Ovary (tissue), 10 donors: ENCODE measurements at places on chromosomes 2 and 18. TPM values are rescaled to one million over a fixed set of nuclear protein-coding genes. Genes with fewer than 3 reads are reported as not detected.

DNA sequence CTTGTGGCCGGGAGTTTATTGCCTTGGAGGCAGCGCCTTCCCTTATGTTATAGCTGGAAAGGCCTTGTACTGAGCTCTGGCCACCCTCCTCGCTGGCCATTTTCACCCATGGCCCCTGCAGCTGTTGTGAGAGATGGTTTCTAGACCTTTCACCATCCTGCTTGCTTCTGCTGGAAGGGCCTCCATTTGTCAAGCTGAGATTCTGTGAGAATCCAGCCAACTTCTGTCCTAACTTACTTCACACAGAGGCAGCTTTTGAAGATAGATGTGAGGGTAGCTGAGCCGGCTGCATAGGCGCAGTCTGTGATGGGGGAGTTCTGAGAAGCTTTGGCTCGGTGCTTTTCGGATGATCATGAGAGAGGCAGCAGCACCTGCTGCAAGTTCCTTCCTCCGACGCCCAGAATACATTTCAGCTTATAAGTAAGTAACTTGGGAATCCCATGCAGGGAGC is 8.7 kb downstream of the CTIF start:
- no peaks in the 10 kb centered on the region for H3K27me3 ChIP-seq
- H3K4me3 ChIP-seq, result no peak overlapping the region
- H3K27ac ChIP-seq, result no peak overlapping the region
- DNase-seq, result no peak
- peaks cover 34% of the 10 kb centered on the region for H3K4me1 ChIP-seq
- H3K36me3 ChIP-seq, result no peaks in the 10 kb centered on the region

GRCh38 chr18:46546111-46546640 is 110.8 kb downstream of the LOXHD1 start:
- H3K27ac ChIP-seq, result no peak overlapping the region
- no peaks in the 10 kb centered on the region for H3K27me3 ChIP-seq
- H3K4me3 ChIP-seq, result no peak overlapping the region
- no peak for DNase-seq
- no peaks in the 10 kb centered on the region for H3K4me1 ChIP-seq
- H3K36me3 ChIP-seq, result no peaks in the 10 kb centered on the region

DNA sequence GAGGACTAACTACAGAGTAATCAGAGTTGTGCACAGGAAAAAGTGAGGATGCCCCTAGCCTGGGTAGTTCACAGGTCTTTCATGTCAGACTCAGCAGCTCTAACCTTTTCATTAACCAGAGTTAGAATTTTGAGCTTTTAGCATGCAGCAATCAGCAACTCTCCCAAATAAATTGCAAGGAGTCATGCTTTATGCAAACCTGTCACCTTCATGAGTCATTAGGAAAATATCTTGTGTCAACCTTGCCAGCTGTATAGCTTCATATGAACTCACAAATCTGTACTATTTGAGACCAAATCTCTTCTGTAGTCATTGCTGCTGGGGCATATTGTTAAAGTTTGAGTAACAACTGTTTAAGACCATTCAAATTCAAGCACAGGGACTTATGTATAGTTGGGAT is 382.3 kb upstream of the NT5C1B start:
- DNase-seq, result no peak
- H3K4me3 ChIP-seq, result no peak overlapping the region
- no peaks in the 10 kb centered on the region for H3K27me3 ChIP-seq
- H3K36me3 ChIP-seq, result no peaks in the 10 kb centered on the region

DNA sequence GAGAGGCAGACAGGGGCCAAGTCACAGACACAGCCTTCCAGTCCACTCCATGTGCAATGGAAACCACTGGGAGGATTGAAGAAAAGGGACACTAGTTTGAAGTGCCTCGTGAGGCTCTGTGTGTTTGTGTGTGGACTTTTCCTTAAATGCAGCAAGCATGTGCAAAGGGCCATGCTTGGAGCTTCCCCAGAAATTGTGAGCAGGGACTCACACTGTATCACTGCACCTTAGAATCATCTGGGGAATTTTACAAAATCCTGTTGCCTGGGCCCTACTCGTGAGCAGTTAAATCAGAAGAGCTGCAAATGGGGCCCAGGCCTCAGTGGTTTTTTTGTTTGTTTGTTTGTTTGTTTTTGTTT is 137.8 kb downstream of the TRIM43 start:
- no peaks in the 10 kb centered on the region for H3K27me3 ChIP-seq
- no peak for DNase-seq
- H3K36me3 ChIP-seq, result no peaks in the 10 kb centered on the region

GRCh38 chr2:238717084-238717483 is 130.8 kb upstream of the TWIST2 start:
- DNase-seq, result no peak
- H3K27me3 ChIP-seq, result no peaks in the 10 kb centered on the region
- H3K4me3 ChIP-seq, result no peak overlapping the region
- H3K36me3 ChIP-seq, result no peaks in the 10 kb centered on the region

- DNase-seq, result no peak
- no peaks in the 10 kb centered on the region for H3K27me3 ChIP-seq
- no peak overlapping the region for H3K27ac ChIP-seq
- H3K4me1 ChIP-seq, result no peaks in the 10 kb centered on the region
- no peak overlapping the region for H3K4me3 ChIP-seq
Observed at GRCh38 chr2:217444932-217445331, 557.9 kb downstream of the TNS1 start.

DNA sequence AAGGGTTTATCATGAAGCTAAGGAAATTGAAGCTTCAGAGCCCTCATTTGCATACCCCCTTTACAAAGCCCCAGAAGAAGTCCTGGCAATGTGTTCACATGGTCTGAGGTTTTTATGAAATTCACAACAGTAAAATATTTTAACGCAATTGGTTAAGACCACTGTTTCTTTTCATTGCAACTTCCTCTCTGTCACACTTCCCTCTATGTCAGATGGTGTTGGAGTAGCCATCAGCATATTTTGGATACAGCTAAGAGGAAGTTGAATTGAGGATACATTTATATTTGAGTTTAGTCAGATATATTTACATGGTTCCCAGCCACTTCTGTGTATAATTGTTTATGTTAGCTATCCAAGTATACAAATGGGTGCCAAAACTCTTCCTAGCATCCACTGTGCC is 170.0 kb downstream of the TXNL1 start:
- H3K4me3 ChIP-seq, result no peak overlapping the region
- no peaks in the 10 kb centered on the region for H3K27me3 ChIP-seq
- H3K27ac ChIP-seq, result no peak overlapping the region
- peaks cover 6% of the 10 kb centered on the region for H3K4me1 ChIP-seq
- DNase-seq, result no peak

The CYP26B1 gene
- total RNA-seq, result 2.5 TPM

DNA sequence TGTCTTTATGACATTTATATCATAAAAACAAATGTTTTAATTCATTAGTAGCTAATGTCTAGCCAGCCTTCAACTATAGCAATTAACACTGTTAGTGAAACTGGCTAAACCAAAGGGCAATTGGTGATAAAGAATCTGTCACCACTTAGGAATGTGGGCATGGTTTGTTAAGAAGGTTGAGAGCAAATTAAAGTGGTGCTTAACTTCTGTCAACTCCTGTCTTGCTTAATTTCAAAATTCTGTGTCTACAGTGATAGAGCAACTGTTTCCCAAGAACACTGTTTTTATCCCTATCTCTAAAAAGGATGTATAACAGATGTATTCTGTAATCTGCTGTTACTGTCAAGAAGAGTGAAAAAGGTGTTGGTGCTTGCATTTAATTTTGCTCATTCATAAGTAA is 36.5 kb downstream of the CFAP36 start:
- no peaks in the 10 kb centered on the region for H3K36me3 ChIP-seq
- no peak overlapping the region for H3K4me3 ChIP-seq
- no peak overlapping the region for H3K27ac ChIP-seq
- H3K4me1 ChIP-seq, result peaks cover 2% of the 10 kb centered on the region
- no peak for DNase-seq

GRCh38 chr2:32498306-32498705 is 129.5 kb upstream of the TTC27 start:
- no peaks in the 10 kb centered on the region for H3K4me1 ChIP-seq
- no peaks in the 10 kb centered on the region for H3K27me3 ChIP-seq
- no peak for DNase-seq

- peaks cover 3% of the 10 kb centered on the region for H3K4me1 ChIP-seq
- no peaks in the 10 kb centered on the region for H3K36me3 ChIP-seq
- DNase-seq, result no peak
Observed at GRCh38 chr2:42809131-42809818, 16.9 kb upstream of the HAAO start.

GRCh38 chr2:180553094-180553715 is 427.2 kb upstream of the UBE2E3 start:
- no peak overlapping the region for H3K4me3 ChIP-seq
- no peaks in the 10 kb centered on the region for H3K4me1 ChIP-seq
- no peaks in the 10 kb centered on the region for H3K27me3 ChIP-seq
- no peaks in the 10 kb centered on the region for H3K36me3 ChIP-seq
- H3K27ac ChIP-seq, result no peak overlapping the region
- no peak for DNase-seq

DNA sequence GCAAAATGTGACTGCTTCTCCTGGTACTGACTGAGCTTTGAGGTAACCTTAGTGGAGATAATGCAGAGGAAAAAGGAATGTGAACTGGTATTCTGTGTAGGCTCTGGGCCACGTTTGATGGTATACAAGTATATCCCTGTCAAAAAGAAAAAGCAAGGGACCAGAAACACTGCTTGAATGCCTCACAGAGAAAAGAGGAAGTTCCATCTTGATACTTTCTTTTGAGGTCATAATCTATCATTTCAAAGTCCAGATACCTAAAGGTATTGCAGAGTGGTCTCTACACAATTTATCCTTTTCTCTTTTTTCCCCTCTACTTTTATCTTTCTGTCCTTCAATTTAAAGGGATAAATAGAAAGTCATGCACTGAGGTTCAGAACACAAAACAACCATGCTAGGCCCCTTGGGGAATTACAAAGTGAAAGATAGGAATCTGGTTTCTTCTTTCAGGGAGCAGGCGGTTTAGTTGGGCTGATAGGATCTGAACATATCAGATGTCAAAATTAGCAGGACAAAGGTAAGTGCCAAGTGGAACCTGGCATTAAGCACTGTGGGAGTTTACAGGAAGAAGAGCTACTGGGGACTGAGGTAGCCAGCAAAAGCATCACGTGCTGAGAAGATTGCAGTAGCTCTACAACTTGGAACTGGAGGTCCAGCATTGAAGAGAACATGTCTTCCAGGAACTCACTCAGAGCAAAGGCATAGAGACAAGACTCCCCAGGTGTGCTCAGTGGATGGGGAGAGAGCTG is 121.2 kb downstream of the LYPD6 start:
- H3K4me1 ChIP-seq, result no peaks in the 10 kb centered on the region
- no peak overlapping the region for H3K27ac ChIP-seq
- no peak overlapping the region for H3K4me3 ChIP-seq
- no peak for DNase-seq

The RESP18 gene
- not detected for total RNA-seq

DNA sequence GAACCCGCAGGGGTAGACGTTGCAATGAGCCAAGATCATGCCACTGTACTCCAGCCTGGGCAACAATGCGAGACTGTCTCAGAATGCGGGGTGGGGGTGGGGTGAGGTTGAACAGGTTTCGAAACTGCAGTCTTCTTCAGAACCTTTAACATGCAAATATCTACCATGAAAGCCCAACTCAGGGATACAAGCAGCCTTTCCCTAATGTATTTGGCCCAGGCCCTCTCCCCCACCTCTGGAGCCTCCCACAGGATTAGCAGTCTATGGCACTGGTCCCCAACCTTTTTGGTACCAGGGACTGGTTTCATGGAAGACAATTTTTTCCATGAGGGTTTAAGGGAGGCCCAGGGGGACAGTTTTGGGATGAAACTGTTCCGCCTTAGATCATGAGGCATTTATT is 53.5 kb downstream of the CCBE1 start:
- H3K4me3 ChIP-seq, result no peak overlapping the region
- no peak overlapping the region for H3K27ac ChIP-seq
- no peak for DNase-seq
- no peaks in the 10 kb centered on the region for H3K27me3 ChIP-seq
- H3K36me3 ChIP-seq, result no peaks in the 10 kb centered on the region
- H3K4me1 ChIP-seq, result peaks cover 2% of the 10 kb centered on the region

The RND3 gene
- total RNA-seq, result 23.0 TPM

GRCh38 chr2:202723746-202724145 is 89.0 kb downstream of the FAM117B start:
- H3K27ac ChIP-seq, result no peak overlapping the region
- H3K4me3 ChIP-seq, result no peak overlapping the region
- H3K36me3 ChIP-seq, result no peaks in the 10 kb centered on the region
- DNase-seq, result no peak
- H3K27me3 ChIP-seq, result no peaks in the 10 kb centered on the region

DNA sequence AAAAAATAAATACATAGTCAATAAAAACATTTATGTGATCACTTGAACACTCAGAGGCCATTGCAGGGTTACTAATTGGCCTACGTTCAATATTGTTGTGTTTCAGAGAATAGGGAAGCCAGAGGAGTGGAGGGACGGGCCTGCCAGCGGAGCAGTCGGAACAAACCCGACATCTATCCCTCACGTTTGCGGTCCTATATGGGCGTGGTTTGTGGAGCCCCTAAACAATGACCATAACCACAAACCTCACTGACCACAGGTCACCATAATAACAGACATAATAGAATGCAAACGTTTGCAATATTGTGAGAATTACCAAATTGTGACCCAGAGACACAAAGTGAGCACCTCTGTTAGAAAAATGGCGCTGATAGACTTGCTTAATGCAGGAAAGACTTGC is 19.5 kb upstream of the ZNF516 start:
- no peak overlapping the region for H3K27ac ChIP-seq
- no peaks in the 10 kb centered on the region for H3K36me3 ChIP-seq
- H3K4me1 ChIP-seq, result no peaks in the 10 kb centered on the region
- DNase-seq, result no peak
- H3K27me3 ChIP-seq, result no peaks in the 10 kb centered on the region

GRCh38 chr2:84991404-84992160 is 20.6 kb downstream of the KCMF1 start:
- H3K27ac ChIP-seq, result no peak overlapping the region
- no peak overlapping the region for H3K4me3 ChIP-seq
- H3K36me3 ChIP-seq, result no peaks in the 10 kb centered on the region

The UGT1A5 gene
- total RNA-seq, result not detected

GRCh38 chr2:47272905-47273758 is 118.0 kb upstream of the STPG4 start:
- no peaks in the 10 kb centered on the region for H3K27me3 ChIP-seq
- no peaks in the 10 kb centered on the region for H3K36me3 ChIP-seq
- no peak overlapping the region for H3K4me3 ChIP-seq
- no peak for DNase-seq
- H3K27ac ChIP-seq, result no peak overlapping the region
- H3K4me1 ChIP-seq, result peaks cover 3% of the 10 kb centered on the region

The DTNA gene
- 18.4 TPM for total RNA-seq

DNA sequence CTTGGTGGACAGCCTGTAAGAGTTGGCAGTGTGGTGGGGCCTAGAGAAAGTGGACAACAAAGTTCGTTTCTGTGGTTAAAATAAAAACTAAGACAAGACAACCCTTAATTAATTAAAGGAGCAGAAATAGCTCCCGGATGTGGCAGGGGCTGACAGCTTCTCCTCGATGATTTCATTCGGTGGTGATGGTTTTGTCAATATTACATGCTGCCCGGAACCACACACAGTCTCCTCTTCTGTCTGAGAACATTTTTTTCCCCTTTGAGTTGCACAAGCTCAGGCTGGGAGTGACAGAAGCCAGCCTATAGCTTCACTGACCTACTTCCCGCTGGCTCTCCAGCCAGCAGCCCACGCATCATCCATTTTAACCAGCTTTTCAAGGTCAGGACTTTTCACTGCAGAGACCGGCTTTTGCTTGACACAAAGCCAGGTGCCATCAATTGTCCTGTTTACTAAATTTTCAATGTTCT is 378.8 kb downstream of the SLC4A3 start:
- H3K36me3 ChIP-seq, result no peaks in the 10 kb centered on the region
- no peaks in the 10 kb centered on the region for H3K27me3 ChIP-seq
- H3K27ac ChIP-seq, result peak overlapping the region; percentile 16
- H3K4me3 ChIP-seq, result no peak overlapping the region
- peaks cover 20% of the 10 kb centered on the region for H3K4me1 ChIP-seq
- peak; percentile 49 for DNase-seq
